ENCODE measurements at places on chromosomes 16 and 17.

DNA sequence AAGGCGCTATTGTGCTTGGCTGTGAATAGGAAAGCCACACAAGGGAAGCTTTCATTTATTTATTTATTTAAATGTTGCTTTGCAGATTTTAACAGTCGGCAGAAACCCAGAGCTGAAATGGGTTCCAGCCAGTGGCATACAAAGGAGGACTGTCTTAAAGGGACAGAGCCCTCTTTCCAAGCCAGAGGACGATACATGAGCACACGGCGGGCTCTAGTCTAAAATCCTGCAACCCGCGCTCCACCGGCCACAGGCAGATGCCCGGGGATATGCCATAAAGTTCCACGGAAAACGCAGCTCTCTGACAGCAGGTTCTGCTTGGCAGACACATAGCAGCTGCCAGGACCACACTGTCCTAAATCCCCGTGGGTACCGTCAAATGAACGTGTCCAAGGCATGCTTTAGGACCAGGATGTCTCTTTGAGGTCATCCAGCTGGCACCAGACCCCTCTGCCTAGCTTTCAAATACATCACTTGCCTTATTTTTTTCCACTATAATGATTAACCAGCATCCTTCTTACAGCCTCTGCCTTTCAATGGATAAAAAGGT is 64.6 kb downstream of the CYTH1 start:
- no peak for DNase-seq

DNA sequence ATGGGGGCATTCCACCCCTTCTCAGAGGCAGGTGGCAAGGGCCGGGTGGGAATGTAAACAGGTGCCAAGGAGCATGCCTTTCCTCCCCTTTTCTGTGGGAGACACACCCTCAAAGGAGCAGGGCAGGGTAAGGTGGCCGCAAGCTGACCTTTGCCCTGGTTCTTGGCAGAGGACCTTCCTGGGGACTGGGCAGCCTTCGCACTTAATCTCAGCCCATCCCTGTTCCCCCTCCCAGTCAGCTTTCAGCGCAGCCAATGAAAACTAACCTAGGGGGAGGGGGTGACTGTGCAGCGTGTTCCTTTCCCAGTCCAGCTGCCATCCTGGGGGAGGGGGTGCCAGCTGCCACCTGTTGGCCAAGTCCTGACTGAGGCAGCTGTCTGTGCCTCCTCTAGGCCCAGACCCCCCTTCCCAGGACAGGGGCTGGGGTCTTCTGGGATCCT is 2.8 kb downstream of the TRAF4 start:
- no peak for DNase-seq

DNA sequence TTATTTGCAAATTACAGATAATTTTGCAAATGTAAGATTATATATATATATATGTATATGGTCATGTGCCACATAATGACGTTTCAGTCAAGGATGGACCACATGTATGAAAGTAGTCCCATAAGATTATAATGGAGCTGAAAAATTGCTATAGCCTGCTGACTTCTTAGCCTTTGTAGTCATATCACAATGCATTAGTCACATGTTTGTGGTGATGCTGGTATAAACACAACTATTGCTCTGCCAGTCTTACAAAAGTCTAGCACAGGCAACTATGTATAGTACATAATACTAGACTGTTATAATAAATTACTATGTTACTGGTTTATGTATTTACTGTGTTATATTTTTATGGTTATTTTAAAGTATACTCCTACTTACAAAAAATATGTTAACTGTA is 444.3 kb downstream of the KCNJ2 start:
- DNase-seq = no peak

GRCh38 chr17:676060-676700 is 38.5 kb downstream of the VPS53 start:
- no peak for DNase-seq

DNA sequence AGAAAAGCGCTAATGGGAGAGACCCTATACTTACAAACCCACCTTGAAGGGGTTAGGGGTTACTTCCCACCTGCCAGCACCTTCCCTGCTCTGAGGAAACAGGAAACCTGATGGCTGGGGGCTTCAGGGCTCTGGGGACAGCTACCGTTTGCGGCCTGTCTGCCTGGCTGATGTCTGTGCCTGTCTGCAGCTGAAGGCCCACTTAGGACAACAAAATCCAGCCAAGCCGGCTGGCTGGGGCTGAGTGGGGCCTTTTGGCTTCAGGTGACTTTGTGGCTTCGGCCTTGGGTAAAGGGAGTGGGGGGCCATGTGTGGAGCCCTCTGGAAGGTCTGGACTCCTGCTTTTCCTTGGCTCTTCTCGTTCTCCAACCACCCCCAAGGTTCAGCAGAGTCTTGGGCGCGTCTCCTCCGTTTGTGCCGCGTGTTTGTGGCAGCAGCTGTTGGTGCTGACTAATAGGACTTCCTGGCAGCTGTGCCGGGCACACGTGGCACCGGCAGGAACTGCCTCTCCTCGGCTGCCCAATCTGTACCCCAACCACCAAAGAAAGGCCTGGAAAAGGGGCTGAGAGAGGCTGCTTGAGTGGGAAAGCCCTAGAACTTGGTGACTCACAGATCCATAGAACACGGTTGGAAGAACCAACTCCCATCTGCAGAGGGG is 186.7 kb downstream of the MSI2 start:
- peak; percentile 73 for DNase-seq

DNA sequence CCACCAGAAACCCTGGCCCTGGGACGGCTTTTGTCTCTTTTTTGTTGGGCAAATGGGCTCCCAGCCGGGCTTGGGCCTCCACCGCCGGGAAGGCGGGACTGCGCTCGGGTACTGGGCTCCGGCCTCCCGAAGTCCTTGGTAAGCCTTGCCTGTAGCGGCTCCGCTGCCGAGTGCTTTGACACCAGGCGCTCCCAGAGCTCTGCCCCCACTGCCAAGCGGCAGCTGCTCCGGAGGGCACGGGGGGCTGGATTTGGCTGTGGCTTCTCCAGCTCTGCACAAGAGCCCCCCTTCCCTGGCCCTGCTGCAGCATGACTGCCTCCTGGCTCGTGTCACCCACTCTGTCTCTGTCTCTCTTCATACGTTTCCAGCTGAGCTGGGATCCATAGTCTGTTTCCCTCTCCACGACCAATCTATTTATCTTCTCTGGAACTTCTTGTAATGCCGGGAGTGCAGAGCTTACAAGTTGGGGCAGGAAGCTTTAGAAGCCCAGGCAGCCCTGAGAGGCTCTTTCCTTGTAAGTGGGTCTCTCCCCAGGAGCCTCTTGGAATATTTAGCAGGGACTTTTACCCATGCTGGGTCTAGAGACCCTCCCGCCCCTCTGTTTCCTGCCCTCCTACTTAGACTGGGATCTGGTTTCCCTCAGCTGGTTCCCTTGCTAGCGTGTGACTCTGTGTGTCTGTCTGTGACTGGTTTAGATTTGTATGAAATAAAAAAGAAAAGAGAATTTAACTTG is 246.9 kb upstream of the GSE1 start:
- DNase-seq = no peak

DNA sequence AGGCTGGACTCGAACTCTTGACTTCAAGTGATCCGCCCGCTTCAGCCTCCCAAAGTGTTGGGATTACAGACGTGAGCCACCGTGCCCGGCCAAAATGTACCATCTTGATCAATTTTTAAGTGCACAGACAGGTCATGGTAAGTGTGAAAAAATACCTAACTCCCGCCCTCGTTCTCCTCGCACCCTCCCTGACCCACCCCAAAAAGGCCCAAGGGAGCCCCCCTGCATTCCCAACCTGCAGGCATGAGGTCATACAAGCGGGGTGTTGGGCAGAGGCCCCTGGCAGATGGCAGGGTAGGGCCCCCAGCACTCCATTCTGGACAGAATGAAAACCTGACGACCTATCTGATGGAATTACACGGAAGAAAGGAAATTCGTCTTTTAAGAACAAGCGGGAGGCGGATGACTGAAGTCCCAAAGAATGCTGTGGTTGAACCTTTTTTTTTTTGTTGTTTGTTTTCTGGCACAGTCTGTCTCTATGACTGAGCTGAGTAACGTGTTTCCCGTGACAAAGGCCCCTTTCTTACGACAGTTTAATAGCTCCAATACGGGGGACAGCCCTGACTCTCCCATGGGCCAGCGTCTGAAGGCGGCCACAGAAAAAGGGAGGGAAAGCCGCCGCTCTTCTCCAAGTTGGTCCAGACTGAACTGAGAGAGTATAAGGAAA is 376.4 kb downstream of the SLC39A11 start:
- DNase-seq = no peak

GRCh38 chr17:34098699-34099098 is 156.4 kb upstream of the CCL2 start:
- peak; percentile 54 for DNase-seq

DNA sequence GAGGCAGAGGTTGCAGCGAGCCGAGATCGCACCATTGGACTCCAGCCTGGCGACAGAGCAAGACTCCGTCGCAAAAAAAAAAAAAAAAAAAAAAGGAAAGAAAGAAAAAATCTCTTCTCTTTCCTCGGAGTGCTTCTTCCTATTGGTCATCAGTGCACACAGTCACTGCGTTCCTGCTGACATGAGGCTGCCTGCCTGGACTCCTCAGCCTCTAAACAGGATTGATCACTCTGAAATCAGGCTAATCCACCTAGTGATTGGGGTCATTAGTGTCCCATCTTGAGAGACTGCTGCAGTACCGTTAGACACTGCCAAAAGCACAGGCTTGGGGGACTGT is 30.8 kb downstream of the PLCD3 start:
- no peak for DNase-seq

- no peak for DNase-seq
Observed at GRCh38 chr17:51427856-51428255, 167.5 kb downstream of the UTP18 start.

GRCh38 chr17:36550491-36551417 is 6.0 kb downstream of the GGNBP2 start:
- peak; percentile 32 for DNase-seq

GRCh38 chr17:2892305-2892971 is 96.2 kb downstream of the RAP1GAP2 start:
- peak; percentile 51 for DNase-seq

DNA sequence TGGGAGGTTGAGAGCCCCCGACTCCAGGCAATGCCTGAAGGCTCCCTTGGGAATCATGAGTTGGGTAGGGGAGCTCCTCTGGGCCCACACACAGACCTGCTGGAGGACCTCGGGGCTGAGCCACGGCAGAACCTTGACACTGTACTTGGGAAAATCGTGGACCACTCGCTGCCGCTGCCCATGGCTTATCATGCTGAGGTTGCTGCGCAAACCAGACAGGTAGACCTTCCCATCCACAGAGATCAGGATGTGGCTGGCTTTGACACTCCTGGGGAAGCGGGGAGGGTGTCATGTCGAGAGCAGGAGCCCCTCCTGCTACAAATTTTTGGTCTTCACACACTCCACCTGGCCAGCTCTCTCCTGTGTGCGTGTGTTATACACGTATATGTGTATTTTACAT is 7.2 kb upstream of the LIMD2 start:
- no peak for DNase-seq

- peak; percentile 37 for DNase-seq
Observed at GRCh38 chr17:49708515-49709183, 885 bp upstream of the SLC35B1 start.

DNA sequence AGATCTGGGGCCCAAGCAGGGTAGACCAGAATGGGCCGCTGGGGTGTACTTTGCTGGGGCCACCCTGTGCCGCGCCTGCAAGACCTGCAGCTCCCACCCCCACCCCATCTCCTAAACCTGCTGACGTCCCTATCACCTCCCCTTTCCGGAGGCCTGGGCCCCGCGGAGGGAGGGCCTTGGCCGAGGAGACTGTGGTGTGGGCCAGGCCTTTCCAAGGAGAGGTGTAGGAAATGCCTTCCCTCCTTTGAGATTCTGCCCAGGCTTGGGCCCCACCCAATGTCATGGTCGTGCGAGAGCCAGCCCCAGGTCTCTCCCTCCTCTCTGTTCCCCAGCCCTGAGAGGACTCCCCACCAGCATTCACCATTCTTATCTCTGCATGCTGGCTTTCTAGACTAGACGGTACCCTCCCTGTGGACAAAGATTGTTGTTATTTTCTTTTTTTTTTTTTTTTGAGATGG is 3.9 kb upstream of the WFIKKN2 start:
- no peak for DNase-seq

DNA sequence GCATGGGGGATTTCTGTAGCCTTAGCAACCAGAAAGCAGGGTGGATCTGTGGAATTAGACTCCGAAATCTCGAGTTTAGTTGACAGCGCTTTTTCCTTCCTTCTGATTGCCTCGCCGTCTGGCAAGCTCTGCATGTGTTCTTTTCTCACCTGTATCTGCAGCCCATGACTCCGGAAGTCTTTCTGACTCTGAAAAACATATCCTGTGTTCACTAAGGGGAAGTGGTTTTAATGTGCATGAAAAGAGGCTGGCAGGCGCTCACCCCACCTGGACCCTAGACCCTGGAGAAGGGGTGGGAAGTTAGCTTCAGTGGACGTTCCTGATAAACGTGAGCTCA is 158.5 kb downstream of the RPTOR start:
- no peak for DNase-seq

GRCh38 chr17:33582661-33583060 is 289.6 kb upstream of the ASIC2 start:
- DNase-seq = no peak

GRCh38 chr16:75011634-75012307 is 12.9 kb downstream of the ZNRF1 start:
- DNase-seq = peak; percentile 96

GRCh38 chr16:53098526-53099317 is 43.9 kb downstream of the CHD9 start:
- peak; percentile 95 for DNase-seq

DNA sequence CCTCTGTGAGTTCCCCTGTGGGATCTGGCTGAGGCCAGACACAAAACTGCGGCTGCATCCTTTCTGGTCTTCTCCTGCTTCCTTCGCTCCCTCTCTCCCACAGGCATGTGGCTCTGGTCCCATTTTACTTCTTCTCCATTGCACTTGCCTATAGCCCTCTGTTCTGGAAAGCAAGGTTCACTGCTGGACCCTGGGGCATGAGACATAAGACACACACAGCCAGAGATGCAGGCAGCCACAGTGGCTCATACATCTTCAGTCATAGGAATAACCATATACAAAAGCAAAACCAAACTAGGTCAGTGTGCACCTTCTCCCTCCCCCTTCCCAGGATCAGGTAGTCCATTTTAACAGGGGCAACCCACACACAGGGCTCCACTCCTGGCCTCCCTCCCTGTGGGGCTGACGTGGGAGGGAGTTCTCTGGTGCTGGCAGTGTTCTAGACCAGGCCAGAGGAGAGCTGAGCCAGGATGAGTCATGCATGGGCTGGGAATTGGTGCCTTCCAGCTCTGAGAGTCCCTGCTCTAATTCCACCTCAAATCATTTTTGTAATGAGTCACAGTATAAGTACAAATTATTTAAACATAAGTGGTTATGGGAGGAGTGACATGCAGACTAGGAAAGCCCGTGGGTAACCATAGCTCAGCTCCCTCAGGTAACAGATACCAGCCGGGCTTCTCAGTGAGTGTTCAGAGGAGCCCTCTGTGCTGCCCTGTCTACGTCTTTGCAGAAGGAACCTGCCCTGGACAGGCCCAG is 58.0 kb downstream of the ASIC2 start:
- no peak for DNase-seq
